Smooth muscle cell of the pulmonary artery (primary cell): ENCODE measurements at places on chromosomes 13 and 19. TPM values are rescaled to one million over a fixed set of nuclear protein-coding genes. Genes with fewer than 3 reads are reported as not detected.

The TRPC4 gene
- total RNA-seq = 6.9 and 32.5 TPM in 2 replicates

The C19orf85 gene
- not detected in 2 replicates for total RNA-seq

The APOE gene
- 2.0 and 165 TPM in 2 replicates for total RNA-seq

The ANGPTL4 gene
- total RNA-seq = 32.2 and 45.7 TPM in 2 replicates

The ZIK1 gene
- 5.2 and 6.8 TPM in 2 replicates for total RNA-seq

The WBP4 gene
- total RNA-seq = 5.8 and 6.7 TPM in 2 replicates

The TEX29 gene
- 0.26 TPM in 1 of 2 replicates, not detected in the other for total RNA-seq

The ZNF568 gene
- 14.8 and 16.2 TPM in 2 replicates for total RNA-seq

The GJA3 gene
- 0.07 and 0.59 TPM in 2 replicates for total RNA-seq
